ENCODE measurements at places on chromosomes 11 and 22. TPM values are rescaled to one million over a fixed set of nuclear protein-coding genes. Genes with fewer than 3 reads are reported as not detected.

GLYAT gene
- not detected for total RNA-seq

SOX6 gene
- 20.5 TPM for total RNA-seq

CHRDL2 gene
- total RNA-seq: 0.41 TPM

DNA sequence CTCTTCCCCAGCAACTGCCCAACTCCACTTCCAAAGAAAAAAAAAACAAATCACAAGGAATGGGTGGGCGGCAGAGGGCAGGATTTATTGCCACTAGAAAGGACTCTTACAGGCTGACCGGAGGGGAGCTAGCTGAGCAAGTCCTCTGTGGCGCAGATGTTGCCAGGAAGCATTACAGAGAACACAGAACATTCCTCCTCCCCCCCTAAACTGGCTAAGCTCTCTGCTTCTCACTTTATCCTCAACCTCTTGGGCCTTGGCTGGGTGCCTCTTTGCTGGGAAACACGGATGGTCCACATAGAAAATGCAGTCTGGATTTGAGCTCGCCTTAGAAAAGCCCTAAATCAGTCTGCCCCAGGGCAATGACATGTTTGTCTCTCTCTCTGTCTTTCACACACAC is 12.6 kb upstream of the FJX1 start:
- H3K27me3 ChIP-seq: no peaks in the 10 kb centered on the region
- peak overlapping the region; percentile 51 for H3K27ac ChIP-seq
- H3K4me3 ChIP-seq: no peak overlapping the region
- H3K4me1 ChIP-seq: no peaks in the 10 kb centered on the region
- DNase-seq: peak; percentile 57

DNA sequence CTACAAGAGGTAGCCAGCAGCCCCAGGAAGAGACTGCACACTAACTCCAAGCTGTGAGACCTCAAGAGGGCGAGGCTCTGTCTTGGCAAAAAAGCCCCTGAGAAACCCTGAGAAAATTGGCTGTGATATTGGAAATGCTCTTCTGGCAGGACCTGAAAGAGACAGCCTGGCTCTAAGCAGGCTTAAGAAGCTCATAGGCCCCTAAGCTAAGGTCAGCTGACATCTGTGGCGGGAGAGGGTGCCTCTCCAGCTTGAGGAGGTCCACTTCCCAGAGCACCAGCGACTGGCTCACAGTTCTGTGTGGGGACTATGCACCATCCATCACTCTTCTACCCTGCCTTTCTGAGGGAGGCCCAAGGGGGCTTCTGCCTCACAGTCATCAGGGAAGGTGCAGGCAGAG is 12.4 kb downstream of the PLEKHA7 start:
- no peaks in the 10 kb centered on the region for H3K27me3 ChIP-seq
- no peak overlapping the region for H3K27ac ChIP-seq
- no peak overlapping the region for H3K4me3 ChIP-seq
- no peak for DNase-seq
- no peaks in the 10 kb centered on the region for H3K36me3 ChIP-seq

DNA sequence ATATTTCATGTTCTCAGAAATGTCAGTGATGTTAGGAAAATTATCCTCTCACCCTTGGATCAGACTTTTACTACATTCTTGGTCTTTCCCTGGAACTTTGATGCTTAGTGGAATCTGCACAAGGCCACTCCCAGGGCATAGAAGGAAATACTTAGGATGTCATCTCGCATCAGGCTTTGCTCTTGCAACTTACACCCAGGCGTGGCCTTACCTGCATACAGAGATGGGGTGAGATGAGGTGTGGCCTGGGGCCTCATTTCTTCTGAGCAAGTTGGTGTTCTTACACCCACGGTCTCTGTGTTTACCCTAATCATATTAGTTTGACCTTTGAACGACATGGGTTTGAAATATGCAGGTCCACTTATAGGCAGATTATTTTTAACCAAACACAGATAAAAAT is 19.0 kb upstream of the OR52K2 start:
- no peaks in the 10 kb centered on the region for H3K36me3 ChIP-seq
- no peaks in the 10 kb centered on the region for H3K4me1 ChIP-seq
- H3K27ac ChIP-seq: no peak overlapping the region
- no peaks in the 10 kb centered on the region for H3K27me3 ChIP-seq
- DNase-seq: no peak
- H3K4me3 ChIP-seq: no peak overlapping the region

DNA sequence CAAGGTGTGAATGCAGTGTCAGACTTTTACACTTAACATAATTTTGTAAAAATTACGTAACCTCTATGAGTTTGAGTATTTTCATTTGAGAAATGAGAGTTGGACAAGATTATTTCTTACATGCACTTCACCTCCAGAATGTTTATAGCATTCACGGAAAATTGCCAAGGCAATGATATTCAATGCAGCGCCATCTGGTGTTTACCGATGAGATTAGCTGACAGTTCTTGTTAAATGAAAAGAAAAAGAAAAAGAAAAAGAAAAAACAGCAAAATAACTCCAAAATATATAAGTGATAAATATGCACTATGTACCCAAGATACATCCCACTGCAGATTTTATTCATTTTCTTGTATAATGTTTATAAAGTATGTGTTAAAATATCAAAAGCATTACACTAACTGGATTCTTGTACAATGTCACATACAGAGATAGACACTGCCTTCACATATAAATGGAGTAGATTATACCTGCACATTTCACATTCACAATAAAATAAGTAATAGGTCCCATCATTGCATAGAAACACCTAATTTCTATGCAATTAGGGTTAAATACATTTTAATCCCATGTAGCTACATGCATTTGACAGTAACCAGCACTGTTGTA is 976.3 kb upstream of the FAT3 start:
- no peaks in the 10 kb centered on the region for H3K4me1 ChIP-seq
- no peaks in the 10 kb centered on the region for H3K36me3 ChIP-seq
- no peak overlapping the region for H3K27ac ChIP-seq
- no peak overlapping the region for H3K4me3 ChIP-seq
- no peaks in the 10 kb centered on the region for H3K27me3 ChIP-seq

GRCh38 chr22:39773976-39774539 is 119.5 kb downstream of the ENTHD1 start:
- H3K27me3 ChIP-seq: no peaks in the 10 kb centered on the region
- H3K4me3 ChIP-seq: no peak overlapping the region
- no peak for DNase-seq
- no peak overlapping the region for H3K27ac ChIP-seq

DNA sequence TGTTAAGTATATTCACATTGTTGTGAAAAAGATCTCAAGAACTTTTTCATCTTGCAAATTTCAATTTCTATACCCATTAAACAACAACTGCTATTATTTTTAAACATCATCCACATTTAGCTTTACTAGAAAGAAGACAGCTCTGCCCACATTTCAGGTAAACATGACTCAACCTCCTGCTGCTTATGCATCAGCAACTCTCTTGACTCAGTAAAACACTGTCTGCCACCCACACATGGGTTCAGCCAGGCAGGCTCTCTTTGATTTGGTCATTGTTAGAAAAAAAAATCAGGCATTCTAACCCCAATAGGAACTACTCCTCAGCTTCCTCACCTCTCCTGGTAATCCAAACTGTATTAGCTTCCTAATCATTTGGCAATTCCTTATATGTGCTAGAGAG is 5.1 kb upstream of the ENDOD1 start:
- H3K4me3 ChIP-seq: no peak overlapping the region
- H3K27me3 ChIP-seq: no peaks in the 10 kb centered on the region
- H3K27ac ChIP-seq: no peak overlapping the region

- H3K27me3 ChIP-seq: no peaks in the 10 kb centered on the region
- H3K4me3 ChIP-seq: no peak overlapping the region
- no peak for DNase-seq
- no peaks in the 10 kb centered on the region for H3K4me1 ChIP-seq
- H3K27ac ChIP-seq: no peak overlapping the region
These were observed 3.7 kb downstream of the SLC37A4 start for GRCh38 chr11:119026970-119027369.

GRCh38 chr22:30386608-30386959 is 627 bp downstream of the RNF215 start:
- peak overlapping the region; percentile 83 for H3K27ac ChIP-seq
- peak overlapping the region; percentile 46 for H3K4me3 ChIP-seq
- no peaks in the 10 kb centered on the region for H3K27me3 ChIP-seq
- no peaks in the 10 kb centered on the region for H3K36me3 ChIP-seq
- DNase-seq: peak; percentile 45
- H3K4me1 ChIP-seq: peaks cover 4% of the 10 kb centered on the region

DNA sequence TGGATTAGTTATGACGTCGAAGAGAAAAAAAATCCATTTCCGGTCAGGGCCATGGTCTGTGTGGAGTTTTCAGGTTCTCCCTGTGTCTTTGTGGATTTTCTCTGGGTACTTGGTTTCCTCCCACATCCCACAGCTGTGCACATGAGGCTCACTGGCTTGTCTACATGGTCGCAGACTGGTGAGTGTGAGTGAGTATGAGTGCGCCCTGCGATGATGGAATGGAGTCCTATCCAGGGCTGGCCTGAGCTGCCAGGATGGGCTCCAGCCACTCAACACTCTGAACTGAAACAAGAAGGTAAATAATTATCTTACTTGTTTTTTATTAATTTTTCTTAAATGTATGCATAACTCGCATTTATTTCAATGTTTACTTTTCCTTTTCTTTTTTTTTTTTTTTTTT is 10.8 kb downstream of the MMP3 start:
- H3K36me3 ChIP-seq: no peaks in the 10 kb centered on the region
- H3K4me1 ChIP-seq: no peaks in the 10 kb centered on the region
- no peak overlapping the region for H3K27ac ChIP-seq
